ENCODE measurements at places on chromosomes 12 and 14. TPM values are rescaled to one million over a fixed set of nuclear protein-coding genes. Genes with fewer than 3 reads are reported as not detected.

EIF2B1 gene
- polyA plus RNA-seq, result 48.2 TPM

DNA sequence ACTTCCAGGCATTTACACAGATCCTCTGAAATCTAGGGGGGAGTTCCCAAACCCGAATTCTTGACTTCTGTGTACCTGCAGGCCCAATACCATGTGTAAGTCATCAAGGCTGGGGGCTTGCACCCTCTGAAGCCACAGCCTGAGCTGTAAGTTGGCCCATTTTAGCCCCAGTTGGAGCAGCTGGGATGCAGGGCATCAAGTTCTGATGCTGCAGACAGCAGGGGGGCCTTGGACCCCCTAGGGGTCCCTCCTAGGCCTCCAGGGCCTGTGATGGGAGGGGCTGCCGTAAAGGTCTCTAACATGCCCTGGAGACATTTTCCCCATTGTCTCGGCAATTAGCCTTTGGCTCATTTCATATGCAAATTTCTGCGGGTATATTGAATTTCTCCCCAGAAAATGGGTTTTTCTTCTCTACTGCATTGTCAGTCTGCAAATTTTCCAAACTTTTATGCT is 59.5 kb downstream of the LRIG3 start:
- no peak for DNase-seq

GRCh38 chr12:18422871-18423270 is 161.6 kb downstream of the PIK3C2G start:
- no peak for DNase-seq

DNA sequence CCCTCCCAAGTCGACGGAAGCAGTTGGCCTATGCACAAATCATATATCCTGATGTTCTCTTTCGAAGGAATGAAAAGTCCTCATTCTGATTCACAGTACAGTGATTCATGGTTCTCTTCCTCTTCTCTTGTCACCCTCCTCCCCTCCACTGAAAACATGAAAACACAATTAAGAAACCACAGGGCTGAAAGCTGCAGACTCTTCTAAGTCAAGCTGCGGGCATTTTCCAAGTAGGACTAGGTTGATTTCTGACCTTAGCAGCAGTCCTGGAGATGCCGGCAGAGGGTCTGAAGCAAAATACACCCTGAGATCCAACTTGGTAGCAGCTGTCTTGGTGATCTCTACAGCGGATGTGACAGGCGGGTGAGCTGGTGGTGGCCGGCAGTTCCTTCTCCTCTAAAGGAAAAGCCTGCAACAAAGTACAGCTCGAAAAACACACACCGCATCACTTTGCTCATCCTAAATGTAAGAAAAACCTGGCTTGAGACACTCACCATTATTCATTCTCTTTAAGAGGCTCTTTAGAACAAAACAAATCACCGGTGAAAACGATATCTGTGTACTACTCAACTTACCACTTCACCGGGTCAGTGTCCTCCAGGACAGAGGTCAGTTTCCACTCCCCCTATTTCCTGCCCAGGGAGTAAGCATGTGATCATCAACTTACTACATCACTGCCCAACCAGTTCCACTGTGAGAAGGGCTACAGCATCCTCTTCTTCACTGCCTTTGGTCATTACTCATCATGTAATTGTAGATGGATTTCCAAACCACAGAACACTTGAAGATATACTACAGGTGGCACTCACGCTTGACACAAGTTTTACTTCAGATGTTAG is 6.0 kb downstream of the TMCC3 start:
- DNase-seq, result peak; percentile 58

- DNase-seq, result no peak
These were observed 176.7 kb downstream of the NUAK1 start for GRCh38 chr12:105961821-105962671.

KRT71 gene
- not detected for polyA plus RNA-seq

DNA sequence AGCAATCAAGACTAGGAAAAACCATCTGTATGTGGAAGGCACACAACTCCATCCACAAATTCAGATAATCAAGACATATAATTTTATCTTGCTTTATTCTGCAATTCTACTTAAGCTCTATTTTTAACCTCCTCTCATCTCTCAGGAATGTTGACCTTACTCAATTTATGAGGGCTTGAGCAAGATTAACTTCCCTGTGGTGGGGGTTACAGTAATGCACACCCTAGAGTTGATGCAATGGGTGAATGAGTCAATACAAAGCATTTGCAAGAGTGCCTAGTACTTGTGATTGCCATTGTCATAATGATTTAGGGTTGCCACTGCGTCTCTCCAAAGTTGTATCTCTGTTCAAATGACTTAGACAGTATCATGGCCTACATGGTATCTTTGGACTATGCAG is 1598.4 kb upstream of the TMEM132C start:
- DNase-seq, result no peak

CD63 gene
- 2,407 TPM for polyA plus RNA-seq

GRCh38 chr14:74140374-74140850 is 55.7 kb downstream of the LIN52 start:
- peak; percentile 79 for DNase-seq

CAPS2 gene
- 20.3 TPM for polyA plus RNA-seq

GRCh38 chr14:31962920-31963319 is 114.2 kb upstream of the ARHGAP5 start:
- no peak for DNase-seq

DNA sequence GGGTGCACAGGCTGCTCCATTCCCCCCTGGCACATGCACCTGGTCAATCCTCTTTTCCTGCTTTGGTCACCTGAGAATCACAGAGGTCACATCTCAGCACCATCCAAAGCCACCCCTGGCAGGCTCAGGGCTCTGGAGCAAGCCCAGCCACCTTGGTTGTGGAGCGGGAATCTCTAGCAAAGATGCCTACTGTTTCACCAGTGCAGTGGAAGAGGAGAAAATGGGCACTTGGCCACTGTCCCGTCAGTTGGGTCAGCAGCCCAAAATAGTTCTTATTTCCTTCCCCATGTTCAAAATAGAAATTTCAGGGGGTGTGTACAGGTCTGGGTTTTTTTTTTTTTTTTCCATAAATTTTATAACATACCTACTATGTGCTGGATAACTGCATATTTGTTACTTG is 18.3 kb downstream of the RTL1 start:
- DNase-seq, result peak; percentile 35

- no peak for DNase-seq
These were observed 140.3 kb downstream of the SLC38A6 start for GRCh38 chr14:61121355-61121787.

- no peak for DNase-seq
These were observed 3.2 kb downstream of the SNAPC1 start for GRCh38 chr14:61765225-61765943.

DNA sequence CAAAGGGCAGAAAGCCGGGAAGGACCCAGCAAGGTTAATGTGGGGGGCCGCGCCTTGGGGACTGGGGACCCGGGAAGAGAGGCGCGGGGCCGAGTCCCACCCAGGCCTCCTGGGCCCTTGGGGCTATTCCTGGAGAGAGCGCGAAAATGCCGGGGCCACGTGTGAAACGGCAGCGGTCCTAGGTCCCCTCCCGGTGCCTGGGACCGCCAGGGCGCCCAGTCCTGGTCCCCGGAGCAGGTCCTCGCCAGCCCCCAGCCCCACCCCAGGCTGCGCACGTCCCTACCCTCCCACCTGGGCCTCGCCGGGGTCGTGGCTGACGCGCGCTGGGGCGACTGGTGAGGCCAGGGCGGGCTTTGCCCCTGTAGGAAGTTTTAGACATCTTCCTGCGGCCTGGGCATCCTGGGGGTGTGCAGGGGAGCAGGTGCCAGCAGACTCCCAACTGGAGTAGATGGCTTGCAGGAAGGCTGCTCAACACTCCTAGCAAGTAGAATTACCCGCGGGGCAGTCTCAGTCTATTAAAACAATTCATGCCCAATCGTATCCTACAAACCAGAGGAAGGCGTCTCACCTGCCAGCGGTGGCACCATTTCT is 708 bp downstream of the FAR2 start:
- DNase-seq, result peak; percentile 20

DNA sequence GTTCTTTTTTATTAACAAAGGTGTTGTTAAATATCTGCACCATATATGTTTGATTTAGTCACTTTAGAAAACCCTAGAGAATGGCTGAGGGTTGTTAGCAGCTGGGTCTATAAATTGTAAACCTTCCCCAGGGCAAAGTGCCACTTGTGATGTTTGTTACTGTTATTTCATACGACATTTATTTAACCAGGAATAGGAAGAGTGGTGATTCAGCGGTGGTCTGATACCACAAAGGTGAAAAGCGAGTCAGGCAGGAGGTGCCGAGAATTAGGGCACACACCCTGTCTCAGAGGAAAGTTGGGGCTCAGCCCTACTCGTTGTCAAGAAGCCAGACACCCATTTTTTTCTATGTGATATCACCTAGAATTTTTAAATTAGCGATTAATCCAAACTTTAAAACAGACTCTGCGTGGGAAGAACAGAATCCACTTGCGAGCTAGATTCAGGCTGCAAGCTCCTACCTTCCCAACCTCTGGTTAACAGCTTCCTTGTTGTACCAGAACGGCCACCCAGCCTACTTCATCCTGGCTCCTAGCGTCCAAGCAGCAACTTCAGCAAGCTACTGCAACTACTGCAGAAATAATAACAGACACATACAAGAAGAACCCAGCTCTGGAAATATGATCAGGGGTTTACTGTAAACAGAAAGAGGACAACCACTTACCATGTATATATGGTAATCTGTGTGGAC is 126.7 kb downstream of the TMEM132D start:
- DNase-seq, result no peak

GRCh38 chr14:94361682-94362081 is 26.7 kb downstream of the SERPINA1 start:
- no peak for DNase-seq

DNA sequence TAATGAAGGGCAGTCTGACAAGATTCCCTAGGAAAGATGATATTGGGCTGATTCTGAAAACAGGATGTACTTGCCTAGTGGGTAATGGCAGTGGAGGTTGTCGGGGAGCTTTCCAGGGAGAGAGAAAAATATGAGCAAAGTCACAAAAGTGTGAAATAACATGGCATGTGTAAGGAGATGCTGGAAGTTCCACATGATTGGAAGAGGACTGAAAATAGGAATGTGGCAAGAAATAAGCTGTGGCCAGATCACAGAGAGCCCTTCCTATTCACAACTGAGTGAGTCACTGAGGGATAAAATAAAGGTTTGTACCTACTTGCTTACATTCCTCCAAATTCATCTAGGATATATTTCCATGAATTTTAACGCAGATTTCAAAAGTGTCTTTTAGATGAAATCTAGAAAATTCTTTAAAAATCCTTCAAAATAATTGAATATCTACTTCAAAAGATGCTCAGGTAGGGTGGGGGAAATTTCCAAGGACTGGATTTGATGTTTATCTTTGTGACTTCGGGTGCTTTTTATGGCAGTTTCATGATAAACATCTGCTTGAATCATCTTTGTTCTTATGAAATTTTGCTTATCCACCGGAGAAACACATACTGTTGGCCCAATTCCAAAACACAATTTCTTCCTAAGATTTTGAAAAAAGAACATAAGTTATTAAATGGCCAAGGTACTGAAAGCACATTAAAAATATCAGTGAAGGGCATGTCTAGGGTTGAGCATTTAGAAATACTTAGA is 36.3 kb upstream of the SLC2A13 start:
- DNase-seq, result no peak

BDKRB2 gene
- polyA plus RNA-seq, result 0.49 TPM

GALNT6 gene
- polyA plus RNA-seq, result 0.40 TPM

DNA sequence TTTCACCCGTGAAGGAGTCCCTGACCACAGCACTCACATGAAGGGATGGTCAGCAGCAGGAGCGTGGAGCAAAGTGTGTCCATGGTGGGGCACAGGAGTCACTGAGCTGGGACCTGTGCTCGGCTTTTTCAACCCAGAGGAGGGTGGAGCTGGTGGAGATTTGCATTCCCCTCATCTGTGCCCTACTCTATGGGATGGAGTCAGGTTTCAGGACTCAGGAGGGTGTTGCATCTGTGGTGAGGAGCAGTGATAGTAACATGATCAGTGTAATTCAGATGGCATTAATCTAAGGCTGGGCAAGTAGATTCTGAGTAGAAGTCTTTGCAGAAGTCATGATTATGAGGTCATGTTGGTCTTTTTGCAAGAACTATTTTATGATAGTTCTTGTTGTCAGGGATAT is 511.9 kb downstream of the TMEM121 start:
- no peak for DNase-seq

GRCh38 chr14:99255621-99256482 is 16.1 kb downstream of the BCL11B start:
- DNase-seq, result no peak

GRCh38 chr14:28666961-28667360 is 99.6 kb upstream of the FOXG1 start:
- no peak for DNase-seq

DNA sequence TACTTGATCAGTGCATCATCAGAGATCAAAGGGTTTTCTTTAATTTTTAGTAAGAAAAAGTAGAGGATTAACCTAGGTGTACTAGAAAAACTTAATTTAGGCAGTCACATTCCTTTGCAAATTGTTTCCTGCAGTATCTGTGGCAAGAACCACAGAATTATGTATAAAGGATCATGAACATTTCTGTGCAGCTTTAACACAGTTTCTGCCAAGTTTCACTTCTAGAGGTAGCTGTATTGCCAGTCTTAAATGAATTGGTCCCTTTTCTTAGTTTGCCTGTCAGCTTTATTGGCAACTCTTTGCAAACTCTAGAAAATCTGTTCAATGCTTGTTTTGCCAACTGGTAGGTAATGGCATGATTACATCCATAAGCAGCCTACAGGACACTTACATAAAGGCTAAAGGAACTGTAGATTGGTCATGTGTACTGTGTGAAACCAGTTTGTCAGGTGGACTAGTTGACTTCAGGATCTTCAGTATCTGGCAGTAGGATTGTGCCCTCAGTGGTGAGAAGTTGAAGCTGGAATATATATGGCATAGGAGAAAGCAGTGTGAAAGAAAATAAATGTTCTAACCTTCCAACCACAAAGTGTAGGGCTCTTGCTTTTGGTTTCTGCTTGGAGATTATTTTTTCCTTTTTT is 75.9 kb downstream of the TTLL5 start:
- DNase-seq, result no peak

DNA sequence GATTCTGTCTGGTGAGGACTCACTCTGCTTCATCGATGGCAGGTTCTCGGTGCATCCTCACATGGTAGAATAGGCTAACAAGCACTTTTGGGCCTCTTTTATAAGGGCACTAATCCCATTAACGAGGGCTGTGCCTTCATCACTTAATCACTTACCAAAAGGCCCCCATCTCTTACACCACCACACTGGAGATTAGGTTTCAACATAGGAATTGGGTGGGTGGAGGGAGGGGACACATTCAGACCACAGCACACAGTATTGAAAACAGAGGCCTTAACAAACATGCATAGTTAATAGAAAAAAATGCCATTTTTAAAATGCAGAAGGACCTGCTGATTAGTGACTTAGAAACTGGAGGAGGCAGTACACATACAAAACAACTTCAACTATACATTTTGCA is 61.6 kb downstream of the SPPL3 start:
- no peak for DNase-seq

GRCh38 chr12:65681226-65681625 is 143.1 kb upstream of the HMGA2 start:
- DNase-seq, result no peak

DNA sequence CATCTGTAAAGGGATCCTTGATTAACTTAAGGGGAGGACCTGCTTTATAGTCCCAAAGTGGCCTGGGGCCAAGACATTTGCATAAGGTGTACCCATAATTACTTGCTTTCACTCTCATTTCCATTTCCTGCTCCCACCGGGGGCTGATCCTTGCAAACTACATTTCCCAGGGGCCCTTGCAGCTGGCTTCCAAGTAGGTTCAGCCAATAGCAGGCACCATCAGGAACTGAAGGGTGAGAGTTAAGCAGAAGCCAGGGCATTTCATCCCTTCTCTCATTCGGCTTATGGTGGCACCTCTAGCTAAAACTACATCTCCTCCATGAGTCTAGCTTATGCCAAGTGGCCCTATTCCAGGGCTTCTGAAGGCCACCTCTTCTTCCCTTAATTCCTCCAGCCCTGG is 88.8 kb downstream of the CCDC60 start:
- no peak for DNase-seq

DNAJC22 gene
- polyA plus RNA-seq, result 0.03 TPM

SLCO1B1 gene
- polyA plus RNA-seq, result not detected

All from psoas muscle (tissue), 8 donors.